ENCODE measurements at places on chromosomes 2 and 18.

- DNase-seq: no peak
Measured at GRCh38 chr2:135662088-135662487, 79.6 kb upstream of the UBXN4 start.

DNA sequence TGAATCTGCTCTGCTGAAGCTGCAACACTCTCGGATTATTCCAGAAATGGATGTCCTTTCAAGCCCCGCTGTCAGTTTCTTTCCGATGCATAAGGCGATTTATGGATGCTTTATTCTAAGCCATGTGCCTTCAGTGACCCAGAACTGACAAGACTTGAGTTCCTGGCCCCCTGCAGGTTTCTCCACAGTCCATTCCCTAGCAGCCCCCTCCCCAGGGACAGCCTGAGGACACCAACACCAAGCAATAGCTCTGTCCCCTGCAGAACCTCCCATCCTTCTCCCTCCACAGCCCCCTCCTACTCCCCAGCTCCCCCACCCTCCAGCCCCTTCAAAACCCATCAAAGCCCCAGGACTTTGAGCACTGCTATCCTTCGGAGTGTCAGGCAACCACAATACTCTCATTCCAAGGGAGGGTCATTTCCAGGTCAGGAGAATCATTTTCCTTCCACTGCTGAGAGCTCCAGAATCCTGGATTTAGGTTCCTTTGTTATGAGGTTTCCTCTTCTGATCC, 24.6 kb upstream of the SPP2 start:
- DNase-seq: no peak

DNA sequence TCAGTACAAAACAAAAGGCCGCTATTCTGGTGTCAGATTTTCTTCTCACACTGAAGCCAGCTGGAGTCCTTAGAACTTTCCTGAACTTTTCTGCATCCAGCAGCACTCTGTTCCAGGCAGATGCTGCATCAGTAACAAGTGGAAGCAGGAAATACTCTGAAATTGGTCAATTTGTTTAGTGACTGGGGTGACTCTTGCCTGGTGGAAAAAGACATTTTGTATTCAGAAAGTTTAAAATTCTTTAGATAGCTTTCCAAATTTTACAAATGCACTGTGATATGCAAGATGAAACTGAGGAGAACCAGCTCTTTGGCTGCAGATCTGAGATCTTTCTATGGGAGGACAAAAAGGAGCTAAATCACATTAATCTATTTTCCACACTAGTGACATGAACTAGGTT, 385.7 kb downstream of the NRXN1 start:
- DNase-seq: no peak

DNA sequence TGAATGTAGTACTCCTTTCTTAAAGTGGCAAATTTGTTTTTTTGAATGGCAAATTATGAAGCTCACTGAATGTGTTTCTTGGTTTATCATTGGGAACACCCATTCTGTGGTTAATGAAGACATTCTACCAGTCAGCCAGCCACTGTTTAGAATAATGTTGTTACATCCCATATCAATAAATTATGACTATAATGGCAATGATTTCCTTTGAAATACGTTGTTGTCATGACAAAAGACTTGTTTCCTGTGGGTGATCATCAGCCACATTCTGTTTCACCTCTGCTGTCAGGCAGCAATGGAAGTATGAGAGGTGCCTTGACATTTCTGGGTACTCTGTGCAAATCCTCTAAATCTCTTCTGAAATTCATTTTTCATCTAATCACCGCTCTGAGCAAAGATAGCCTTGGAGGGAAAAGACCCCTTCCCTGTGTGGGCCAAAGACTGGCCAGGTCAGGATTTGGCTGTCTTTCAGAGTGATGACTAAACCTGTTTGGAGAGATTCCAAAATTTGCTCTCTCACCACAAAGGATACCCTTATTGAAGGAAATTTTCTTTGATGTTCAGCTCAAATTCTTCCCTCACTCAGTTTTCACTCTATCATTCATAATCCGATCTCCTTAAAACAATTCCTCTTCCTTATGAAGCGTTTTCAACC, 869.2 kb downstream of the BCL11A start:
- DNase-seq: no peak

GRCh38 chr2:238289574-238289973, 1.2 kb upstream of the PER2 start:
- DNase-seq: no peak

DNA sequence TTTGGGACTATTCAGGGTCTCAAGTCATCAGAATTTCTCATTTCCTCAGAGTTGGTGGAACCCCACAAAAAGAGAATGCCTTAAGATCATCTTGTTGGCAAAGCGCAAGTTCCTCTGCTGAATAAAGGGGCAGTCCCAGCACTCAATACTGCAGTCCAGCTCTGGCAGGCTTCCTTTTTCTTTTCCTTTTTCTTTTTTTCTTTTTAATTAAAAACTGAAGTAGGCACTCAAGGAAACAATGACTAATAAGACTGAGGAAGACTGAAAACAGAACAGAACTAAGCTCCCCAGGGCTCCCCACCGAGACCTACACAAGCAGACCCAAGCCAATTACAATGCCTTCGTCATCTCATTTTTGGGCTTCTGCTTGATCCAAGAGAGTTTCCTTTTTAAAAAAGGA, 82.0 kb downstream of the STK39 start:
- no peak for DNase-seq

DNA sequence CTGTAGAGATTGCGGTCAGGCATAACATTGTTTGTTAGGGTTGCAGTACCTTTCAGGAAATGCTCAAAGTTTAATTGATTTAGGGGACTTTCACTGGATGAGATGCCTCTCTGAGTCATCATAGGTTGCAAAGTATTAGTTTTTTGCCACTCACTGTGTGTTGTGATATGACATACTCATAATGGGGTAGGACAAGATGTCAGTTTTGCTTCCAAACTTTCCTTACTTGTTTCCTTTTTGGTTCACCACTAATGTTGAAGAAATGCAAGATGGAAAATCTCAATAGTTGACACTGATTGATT, 35.0 kb upstream of the PTH2R start:
- no peak for DNase-seq

DNA sequence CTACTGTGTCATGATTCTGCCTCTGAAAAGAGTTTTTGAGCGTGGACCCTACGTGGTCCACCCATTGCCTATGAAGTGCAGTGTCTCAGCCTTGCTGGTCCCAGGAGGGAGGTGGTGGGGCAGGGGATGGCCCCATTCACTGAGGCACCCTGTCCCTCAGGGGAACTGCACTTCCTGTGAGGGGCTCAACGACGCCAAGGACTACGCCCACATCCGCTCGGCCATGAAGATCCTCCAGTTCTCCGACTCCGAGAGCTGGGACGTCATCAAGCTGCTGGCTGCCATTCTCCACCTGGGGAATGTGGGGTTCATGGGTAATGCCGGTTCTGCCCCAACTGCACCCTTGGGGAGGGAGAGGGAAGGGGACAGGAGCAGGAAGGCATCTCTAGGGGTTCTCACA, 42.5 kb downstream of the MYO7B start:
- DNase-seq: no peak
